ENCODE measurements at places on chromosomes 11 and 22. TPM values are rescaled to one million over a fixed set of nuclear protein-coding genes. Genes with fewer than 3 reads are reported as not detected.

Gene CRYBA4
- total RNA-seq: not detected

Gene TIGD3
- total RNA-seq: 4.9 TPM

Gene APOA5
- 49.1 TPM for total RNA-seq

GRCh38 chr22:44407171-44407986 lies 90.7 kb downstream of the RTL6 start:
- DNase-seq: no peak

GRCh38 chr11:36139767-36140166 lies 149.5 kb downstream of the COMMD9 start:
- DNase-seq: no peak

DNA sequence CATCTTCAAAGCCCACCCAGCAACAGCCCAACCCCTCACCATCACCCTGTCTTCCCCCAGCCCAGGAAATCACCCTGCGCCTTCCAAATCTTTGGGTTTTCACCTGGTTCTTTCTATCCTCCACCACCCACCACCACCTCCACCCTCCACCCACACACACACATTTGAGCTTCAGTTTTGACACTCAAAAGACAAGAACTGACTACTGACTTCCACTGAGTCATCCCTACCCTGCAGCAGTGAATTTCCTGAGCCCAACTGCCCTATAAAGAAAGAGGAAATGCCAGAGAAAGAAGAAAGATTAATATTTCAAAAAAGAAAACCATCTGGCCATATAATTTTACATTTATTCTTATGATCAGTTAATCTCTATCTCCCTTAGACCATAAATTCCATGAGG lies 137.5 kb downstream of the CHST1 start:
- DNase-seq: no peak

GRCh38 chr22:37128555-37129281 lies 19.2 kb upstream of the TMPRSS6 start:
- no peak for DNase-seq

GRCh38 chr11:6632116-6633073 lies 13.2 kb upstream of the TPP1 start:
- DNase-seq: no peak

DNA sequence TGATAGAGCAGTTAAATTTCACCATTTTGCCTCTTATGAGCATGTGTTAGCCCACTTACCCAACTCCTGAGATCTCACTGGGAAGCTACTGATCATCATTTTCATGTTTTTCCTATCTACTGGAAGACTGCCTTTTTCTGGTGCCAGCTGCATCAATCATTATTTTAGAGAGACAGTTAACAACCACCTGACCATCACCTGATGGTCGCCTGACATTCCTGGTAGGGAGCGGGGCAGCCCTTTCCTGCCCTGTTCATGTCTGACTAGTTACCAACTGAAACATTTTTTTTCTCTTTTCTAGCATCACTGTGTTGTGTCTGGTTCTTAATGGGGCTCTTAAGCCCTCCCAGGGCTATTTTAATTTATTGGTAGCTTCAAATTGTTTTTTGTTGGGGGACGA lies 20.2 kb upstream of the PATL1 start:
- no peak for DNase-seq

DNA sequence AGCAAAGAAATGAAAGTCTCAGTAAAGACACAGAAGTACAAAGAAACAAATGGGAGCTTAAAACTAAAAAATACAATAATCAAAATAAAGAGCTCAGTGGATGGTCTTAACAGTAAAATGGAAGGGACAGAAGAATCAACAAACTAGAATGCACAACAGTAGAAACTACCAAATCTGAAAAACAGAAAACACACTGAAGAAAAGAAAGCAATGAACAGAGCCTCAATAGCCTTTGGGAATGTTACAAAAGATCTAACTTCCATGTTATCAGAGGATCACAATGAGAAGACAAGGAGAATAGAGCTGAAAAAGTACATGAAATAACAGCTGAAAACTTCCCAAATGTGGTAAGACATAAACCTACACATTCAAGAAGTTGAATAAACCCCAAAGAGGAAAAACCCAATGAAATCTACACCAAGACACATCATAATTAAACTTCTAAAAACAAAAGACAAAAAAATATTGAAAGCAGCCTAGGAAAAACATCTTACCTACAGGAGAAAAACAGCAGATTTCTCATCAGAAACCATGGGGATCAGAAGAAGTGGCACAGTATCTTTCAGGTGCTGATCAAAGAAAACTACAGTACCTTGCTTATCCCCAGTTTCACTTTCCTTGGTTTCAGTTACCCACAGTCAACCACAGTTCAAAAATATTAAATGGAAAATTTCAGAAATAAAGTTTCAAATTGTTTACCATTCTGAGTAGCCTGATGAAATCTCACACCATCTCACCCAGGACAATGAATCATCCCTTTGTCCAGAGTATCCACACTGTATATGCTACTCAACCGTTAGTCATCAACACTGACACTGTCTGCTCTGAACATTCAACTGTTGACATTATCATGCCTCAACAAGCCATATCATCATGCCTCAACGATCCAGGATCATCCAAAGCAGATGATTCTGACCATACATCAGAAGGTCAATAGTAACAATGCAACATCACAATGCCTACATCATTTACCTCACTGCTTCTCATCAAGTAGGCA lies 22.2 kb downstream of the RRAS2 start:
- DNase-seq: peak; percentile 85

DNA sequence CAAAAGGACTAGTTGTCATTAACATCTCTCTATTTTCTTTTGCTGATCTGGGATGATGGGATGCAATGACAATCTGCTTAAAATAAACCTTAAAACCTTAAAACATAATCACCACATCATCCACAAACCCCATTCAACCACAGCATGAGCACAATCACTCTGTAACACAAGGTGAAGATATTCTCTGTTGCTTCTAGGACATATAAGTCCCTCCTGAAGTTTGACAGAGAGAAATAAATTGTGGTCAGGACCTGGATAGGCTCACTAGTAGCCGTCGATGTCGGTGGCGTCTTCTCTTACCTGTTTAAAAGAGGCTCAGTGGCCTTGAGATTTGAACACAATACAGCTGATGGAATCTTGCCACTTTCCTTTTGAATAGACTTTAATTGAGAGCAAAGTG lies 47.9 kb downstream of the WT1 start:
- DNase-seq: no peak

- DNase-seq: peak; percentile 18
Observed at GRCh38 chr11:101436511-101437142, 147.2 kb downstream of the TRPC6 start.

- DNase-seq: no peak
Observed at GRCh38 chr11:113019711-113020110, 58.5 kb downstream of the NCAM1 start.

- no peak for DNase-seq
Observed at GRCh38 chr11:27718863-27719545, 18.7 kb upstream of the BDNF start.

- no peak for DNase-seq
Observed at GRCh38 chr22:36337365-36338130, 50.2 kb downstream of the MYH9 start.

- no peak for DNase-seq
Observed at GRCh38 chr22:44423556-44424358, 74.3 kb downstream of the RTL6 start.

GRCh38 chr11:118212781-118213191 lies 12.0 kb downstream of the JAML start:
- DNase-seq: no peak

GRCh38 chr11:24556693-24557092 lies 59.8 kb downstream of the LUZP2 start:
- DNase-seq: no peak

DNA sequence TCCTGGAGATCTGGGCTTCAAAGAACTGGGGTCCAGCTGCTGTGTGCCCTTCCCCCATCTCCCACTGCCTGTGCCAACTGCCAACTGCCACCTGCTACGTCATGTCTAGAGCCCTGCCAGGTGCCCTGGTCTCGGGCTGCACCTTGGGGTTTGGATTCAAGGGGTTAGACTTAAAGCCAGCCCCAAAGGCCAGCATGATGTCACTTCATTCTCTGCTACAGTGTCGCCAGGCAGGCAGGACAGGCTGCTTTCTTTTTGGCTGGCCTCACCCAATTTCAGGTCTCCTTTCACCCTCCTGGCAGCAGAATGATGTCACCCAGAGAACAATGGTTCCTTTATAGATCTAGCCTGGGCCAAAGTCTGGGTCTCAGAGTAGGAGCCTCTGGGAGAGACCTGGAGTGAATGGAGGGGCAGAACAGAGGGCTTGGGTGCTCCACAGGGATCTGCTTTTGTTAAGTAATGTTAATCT lies 79.5 kb upstream of the CRYBB3 start:
- DNase-seq: peak; percentile 92

DNA sequence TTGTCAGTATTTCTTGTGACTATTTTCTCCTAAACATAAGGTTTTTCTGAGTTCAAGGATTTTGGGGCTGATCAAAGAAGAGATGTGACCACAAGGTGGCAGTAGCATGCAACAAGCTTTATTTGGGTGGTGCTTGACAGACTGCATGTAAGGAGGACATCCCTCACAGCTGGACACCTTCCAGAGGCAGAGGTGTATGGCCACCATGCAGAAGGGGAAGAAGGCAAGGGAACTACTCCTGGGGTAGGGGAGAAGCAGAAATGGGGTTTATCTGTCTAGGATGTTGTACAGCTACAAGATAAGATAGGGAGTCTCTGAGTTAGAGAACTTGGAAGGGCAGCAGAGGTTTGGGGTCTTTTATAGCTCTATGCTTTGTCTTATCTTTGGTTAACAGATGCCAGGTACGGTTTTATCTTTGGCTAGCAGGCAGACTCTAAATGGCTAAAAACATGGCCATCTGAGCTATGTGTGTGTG lies 5.1 kb upstream of the BIRC2 start:
- DNase-seq: peak; percentile 78

- DNase-seq: no peak
Observed at GRCh38 chr22:20248461-20248978, 19.6 kb downstream of the RTN4R start.
